Stimulated activated CD8-positive, alpha-beta memory T cell treated with anti-CD3 and anti-CD28 coated beads, Interleukin-12 subunit alpha, Interleukin-12 subunit beta, amount 100 ng/mL, for 1 hour (primary cell): ENCODE measurements at places on chromosomes 16 and 17.

- no peak for DNase-seq
Measured at GRCh38 chr17:7156342-7156940, 22.7 kb downstream of the ASGR1 start.

DNA sequence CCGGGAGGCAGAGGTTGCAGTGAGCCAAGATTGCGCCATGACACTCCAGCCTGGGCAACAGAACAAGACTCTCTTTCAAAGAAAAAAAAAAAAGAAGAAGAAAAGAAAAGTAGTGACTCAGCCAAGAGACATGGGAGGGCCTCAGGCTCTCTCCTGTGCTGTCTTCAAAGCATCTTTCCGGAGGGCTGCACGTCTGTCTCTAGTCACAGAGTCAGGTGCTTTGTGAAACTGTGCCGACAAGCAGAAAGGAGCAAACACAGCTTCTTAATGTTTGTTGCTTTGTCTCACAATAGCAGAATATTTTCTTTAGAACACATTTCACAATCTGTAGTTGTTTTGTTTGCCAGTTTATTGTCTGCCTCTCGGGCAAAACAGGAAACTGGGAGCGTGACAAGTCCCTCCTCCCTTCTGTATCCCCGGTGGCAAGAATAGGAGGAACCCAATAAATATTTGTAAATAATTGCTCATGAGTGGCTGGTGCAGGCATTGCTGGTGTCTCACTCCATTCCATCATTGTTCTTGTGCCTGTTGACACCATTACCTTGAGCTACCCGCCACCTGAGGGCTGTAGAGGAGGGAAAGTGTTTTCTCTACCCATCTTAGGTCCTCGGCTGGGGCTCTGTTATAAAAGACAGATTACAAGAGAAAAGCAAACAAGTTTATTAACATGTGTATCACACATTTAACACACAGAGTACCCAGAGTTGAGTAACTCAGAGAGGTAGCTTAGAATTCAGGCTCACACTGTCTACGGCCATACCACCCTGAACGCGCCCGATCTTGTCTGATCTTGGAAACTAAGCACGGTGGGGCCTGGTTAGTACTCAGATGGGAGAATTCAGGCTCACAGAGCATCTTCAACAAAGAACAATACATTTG is 5.5 kb downstream of the GAST start:
- no peak for DNase-seq

DNA sequence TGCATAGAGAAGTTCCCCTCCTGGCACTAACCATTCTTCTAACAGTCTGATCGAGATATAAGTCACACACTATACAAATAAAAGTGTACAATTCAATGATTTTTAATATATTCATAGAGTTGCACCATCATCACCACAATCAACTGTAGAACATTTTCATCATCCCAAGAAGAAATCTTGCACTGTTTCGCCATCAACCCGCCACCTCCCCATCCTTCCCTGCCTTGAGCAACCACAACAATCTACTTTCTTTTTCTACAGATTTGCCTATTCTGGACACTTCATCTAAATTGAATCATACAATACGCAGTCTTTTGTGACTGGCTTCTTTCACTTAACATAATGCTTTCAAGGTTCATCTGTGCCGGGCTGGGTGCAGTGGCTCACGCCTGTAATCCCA is 33.0 kb upstream of the GUCY2D start:
- no peak for DNase-seq

DNA sequence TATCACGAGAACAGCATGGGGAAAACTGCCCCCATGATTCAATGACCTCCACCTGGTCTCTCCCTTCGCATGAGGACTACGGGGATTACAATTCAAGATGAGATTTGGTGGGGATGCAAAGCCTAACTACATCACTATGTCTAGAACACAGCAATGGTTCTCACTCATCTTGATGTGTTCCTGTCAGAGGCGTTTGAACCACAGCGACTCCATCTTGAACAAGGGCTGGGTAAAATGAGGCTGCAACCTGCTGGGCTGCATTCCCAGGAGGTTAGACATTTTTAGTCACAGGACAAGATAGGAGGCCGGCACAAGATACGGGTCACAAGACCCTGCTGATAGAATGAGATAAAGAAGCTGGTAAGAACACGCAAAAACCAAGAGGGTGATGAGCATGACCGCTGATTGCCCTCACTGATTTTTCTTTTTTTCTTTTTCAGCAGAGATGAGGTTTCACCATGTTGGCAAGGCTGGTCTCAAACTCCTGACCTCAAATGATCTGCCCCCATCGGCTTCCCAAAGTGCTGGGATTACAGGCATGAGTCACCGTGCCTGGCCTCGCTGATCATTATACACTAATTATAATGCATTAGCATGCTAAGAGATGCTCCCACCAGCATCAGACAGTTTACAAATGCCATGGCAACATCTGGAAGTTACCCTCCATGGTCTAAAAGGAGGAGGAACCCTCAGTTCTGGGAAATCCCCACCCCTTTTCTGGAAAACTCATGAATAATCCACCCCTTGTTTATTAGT is 3.0 kb upstream of the PPY start:
- DNase-seq: no peak

GRCh38 chr17:54985476-54985875 is 16.9 kb downstream of the STXBP4 start:
- no peak for DNase-seq

DNA sequence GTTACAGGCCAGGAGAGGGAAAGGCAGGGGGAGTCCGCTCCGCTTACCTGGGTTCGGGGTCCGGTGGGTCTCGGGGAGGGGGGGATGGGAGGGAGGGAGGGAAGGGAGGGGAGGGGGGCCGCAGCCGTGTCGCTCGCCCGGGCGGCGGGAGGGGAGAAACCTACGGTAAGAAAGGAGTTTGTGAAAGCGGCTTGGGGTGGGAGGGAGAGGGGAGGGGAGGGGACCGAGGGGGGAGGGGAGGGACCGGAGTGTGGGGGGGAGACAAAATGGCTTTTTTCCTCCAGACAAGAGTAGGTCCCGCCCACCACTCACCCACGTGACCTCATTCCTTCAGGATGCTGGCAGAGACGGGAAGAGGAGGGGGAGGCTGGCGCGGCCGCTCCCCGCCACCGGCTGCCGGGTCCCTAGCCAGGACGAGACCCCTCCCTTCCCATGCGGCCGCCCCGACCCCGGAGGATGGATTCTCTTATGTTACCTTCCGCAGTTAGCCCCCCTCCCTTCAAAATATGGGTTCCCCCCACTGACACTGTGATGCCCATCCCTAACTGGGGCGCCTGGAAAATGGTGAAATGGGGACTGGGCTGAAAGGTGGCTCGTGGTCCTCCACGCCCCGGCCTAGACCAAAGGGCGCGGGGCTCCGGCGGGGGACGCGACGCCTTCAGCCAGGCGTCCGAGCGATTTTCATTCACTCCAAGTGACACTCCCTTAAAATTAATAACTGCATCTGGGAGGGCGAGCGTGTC is at the start of gene PCGF2:
TSS of gene PCGF2 (minus strand) at position 188 of the 743 bp plus-strand sequence. CDS start 7,934 bp downstream, outside the sequence.
- DNase-seq: no peak

- DNase-seq: no peak
Measured at GRCh38 chr17:64964796-64965195, 45.5 kb upstream of the LRRC37A3 start.

DNA sequence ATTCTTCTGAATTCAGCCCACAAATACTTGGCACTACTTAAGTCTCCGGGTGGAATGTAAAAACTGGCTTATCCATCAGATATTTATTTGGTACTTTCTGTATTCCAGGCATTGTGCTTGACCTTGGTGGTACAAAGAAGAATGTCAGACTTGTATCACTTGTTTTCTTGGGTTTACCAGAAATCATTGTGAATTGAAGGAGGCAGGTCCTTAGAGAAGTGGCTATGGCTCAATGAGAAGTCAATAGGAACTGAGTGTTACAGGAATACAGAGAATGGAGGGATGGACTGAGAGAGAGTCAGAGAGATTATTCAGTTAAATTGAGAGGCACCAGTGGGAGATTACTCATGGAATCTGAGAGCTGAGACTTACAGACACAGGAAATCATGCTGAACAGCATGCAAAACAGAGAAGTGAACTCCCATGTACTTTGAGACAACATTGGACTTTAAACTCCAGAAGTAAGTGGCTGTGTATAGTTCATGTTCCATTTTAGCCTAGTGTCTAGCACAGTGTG is 704.1 kb downstream of the CDH11 start:
- no peak for DNase-seq

DNA sequence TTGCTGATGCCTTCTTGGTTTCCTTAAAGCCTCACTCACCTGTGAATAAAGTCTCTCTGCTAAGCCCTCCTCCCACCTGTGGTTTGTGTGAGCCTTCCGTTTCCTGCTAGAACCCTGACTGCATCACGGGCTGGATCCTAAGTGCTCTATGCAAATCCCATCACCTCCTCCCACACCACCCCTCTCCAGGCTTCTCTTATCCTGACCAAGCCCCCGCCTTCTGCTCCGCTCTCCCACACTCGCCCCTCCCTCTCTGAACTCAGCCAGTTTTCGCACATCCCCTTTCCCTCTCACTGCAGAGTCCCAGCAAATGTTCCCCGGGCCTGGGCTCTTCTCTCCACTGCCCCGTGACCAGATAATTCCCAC is 51.8 kb downstream of the PIMREG start:
- no peak for DNase-seq

GRCh38 chr17:50470426-50470825 is 1.7 kb upstream of the CHAD start:
- DNase-seq: no peak

DNA sequence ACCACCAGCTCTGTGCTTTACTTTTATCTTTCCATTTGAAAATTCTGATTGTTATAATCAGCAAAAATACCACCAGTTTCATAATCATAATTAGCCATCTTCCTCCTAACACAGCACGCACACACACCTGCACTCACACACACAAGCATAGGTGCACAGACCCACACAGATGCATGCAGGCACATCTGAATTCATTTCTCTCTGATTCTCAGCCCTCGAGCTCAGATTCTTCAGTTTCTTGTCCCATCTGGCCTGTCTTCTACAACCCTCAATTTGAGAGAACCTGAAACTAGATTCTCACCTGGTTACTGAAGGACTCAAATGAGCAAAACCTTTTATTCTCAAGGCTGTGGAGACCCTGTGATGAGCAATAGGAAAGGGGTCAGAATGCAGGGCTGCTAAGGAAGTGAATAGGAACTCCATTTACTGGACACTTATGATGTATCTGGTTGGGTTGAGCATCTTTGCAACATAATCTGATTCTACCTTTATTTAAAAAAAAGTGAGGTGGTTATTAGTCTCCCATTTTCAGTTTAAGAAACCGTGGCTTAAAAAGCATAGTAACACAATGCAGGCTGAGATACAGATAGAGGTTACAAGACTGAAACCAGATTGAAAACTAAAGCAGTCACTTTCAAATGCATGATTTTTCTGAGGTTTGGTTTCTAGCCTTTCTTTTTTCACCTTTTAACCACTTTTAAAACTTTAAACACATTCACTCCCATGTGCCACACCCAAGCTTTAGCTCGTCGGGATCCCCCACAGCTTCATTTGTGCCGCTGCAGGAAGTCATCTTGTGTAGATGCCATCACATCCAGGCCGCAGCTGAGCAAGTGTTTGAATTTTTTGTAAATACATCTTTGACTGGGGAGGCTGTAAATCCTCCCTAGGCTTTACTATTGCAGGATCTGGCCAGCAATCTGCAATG is 9.4 kb downstream of the KRT33A start:
- peak; percentile 33 for DNase-seq

DNA sequence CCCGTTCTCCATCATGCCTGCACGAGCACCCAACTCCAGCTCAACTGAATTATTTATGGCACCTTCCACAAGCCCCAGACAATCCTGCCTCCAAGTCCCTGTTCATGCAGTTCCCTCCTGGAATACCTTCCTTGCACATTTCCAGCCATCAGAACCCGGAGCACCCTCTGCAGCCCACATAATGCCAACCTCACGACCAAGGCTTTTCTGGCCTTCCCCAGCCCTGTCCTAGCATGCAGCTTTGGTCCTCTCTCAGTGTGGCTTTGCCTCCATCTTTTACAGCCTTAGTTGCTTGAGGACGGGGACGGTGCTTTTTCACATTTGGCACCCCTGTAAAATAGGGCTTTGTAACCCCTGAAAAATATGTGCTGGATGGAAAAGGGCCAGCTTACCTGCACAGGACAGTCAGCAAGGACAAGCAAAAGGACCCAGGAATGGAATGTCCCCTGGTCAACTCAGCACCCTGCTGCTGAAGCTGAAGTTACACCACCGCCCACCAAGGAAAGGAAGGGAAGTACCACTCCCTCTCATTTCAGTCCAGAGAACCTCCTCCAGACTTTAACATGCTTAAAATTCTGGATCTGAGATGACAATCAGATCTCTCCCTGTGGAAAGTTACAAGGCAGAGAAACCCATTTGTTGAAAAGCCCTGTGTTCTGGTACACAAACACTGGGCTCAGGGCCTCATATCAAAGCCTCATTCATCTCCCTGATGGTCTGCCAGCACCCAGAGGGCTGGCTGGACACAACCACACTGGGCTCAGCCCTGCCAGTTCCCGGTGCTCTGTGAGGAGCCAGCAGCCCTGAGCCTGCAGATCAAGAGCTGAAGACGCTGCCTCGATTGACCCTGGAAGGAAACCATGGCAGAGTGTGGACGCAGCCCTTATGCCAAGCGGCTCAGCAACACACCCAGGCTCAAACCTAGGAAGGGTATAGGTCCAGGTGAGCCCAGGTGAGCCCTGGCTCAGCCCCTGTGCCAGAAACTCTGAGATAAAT is 2.9 kb downstream of the SLC39A11 start:
- DNase-seq: no peak

- DNase-seq: no peak
Measured at GRCh38 chr17:57535249-57535966, 209.7 kb downstream of the CCDC182 start.

- no peak for DNase-seq
Measured at GRCh38 chr17:4972322-4972721, 4.7 kb upstream of the SPAG7 start.

DNA sequence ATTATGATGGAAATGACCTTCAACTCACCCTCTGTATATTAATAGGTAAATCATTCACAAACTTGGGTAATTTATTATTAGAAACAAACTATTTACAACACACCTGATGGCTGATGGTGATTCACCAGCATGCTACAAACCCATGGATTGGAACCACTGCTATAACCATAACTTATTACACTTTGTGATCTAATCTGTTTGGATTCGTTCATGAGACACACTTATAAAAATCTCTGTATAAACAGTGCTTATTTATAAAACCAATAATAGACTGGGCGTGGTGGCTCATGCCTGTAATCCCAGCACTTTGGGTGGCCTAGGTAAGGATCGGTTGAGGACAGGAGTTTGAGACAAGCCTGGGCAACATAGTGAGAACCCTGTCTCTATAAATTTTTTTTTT is 16.0 kb downstream of the SMIM36 start:
- DNase-seq: no peak

- DNase-seq: no peak
Measured at GRCh38 chr17:81461607-81462500, 50.7 kb downstream of the ACTG1 start.

GRCh38 chr16:10086620-10087019 is 95.6 kb downstream of the GRIN2A start:
- DNase-seq: no peak
